ENCODE measurements at places on chromosomes 11 and 22.

- no peak overlapping the region for H3K4me3 ChIP-seq
- no peaks in the 10 kb centered on the region for H3K27me3 ChIP-seq
- no peak for DNase-seq
- no peak overlapping the region for H3K27ac ChIP-seq
Measured at GRCh38 chr11:5092821-5093585, 23.6 kb downstream of the OR52E1 start.

DNA sequence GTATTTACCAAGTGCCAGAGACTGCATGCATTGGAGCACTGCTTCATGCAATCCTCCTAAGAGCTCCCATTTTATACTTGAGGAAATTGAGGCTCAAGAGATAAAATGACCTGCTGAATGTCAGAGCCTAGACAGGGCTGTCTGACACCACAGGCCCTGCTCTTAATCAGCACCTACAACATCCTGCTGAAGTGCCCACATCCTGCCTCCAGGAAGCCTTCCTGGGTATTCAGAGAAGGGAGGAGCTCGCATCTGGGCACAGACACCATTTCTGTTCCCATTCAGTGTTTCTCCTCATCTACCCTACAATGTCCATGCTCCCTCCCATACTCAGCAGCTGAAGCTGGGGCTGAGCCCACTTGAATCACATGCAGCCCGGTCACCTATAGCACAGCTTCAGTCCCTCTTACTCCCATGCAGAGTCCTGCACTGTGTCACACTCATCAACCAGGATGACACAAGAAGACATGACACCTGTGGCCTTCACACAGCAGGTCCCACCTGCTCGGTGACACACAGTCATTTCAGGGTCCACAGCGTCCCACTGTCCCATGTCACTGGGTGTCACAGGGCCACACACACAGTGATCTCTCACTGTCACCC lies 53.1 kb downstream of the PDE2A start:
- peaks cover 13% of the 10 kb centered on the region for H3K4me1 ChIP-seq
- H3K27me3 ChIP-seq = no peaks in the 10 kb centered on the region
- no peaks in the 10 kb centered on the region for H3K36me3 ChIP-seq
- no peak overlapping the region for H3K27ac ChIP-seq
- DNase-seq = peak; percentile 50
- H3K4me3 ChIP-seq = no peak overlapping the region

DNA sequence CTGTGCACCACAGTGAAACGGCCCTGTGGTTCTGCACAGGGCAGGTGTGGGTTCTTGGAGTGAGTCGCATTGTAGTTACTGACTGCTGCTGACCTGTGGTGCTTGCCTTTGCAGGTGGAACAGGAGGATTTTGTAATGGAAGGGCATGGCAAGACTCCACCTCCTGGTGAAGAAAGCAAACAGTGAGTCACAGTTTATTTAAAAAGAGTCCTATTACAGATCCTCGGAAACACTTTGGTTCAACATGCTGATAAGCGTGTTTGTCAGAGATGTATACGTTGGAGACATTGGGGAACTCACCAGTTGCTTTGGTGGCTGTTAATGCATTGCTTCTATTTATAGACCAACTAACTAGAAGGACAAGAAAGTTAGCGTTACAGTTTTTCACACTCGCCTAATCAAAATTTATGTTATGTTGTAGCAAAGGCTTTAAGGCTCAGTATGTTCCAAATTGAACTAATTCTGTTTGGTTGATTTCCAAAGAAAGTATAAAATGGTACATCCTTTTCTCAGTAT lies 21.7 kb upstream of the TNRC6B start:
- H3K4me3 ChIP-seq = no peak overlapping the region
- peaks cover 13% of the 10 kb centered on the region for H3K4me1 ChIP-seq
- DNase-seq = peak; percentile 40
- peak overlapping the region; percentile 33 for H3K27ac ChIP-seq

DNA sequence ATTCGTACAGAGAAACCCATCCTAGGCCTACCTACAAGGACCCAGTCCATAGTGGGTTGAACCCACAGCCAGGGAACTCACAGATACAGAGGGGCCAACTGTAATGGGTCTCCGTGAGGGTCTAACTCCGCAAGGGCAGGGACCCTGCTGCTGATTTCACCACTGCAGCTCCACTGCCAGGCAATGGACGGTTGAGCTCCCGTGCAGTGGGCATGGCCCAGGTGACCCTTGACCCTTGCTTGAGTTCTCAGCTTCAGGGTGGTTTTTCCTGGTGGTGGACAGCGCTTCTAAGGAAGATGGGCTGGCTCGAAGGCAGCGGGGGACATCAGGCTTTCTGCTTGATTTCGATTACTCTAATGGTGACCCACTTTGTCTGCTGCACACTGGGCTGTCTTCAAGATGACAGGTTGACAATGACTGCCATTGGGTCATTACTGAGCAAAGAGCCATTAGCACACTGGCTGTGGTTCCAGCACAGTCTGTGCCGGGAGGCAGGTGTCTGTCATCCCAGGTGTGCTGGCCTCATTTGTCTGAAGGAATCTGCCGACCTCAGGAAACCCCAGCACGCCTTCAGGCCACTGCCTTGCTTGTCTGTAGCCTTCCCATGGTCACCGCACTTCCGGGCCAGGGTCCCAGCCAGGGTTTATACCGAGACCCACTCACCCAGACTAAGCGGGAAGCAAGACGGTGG lies 3.7 kb upstream of the GAL start:
- no peak overlapping the region for H3K4me3 ChIP-seq
- H3K27ac ChIP-seq = no peak overlapping the region
- peaks cover 25% of the 10 kb centered on the region for H3K27me3 ChIP-seq
- no peaks in the 10 kb centered on the region for H3K36me3 ChIP-seq
- no peaks in the 10 kb centered on the region for H3K4me1 ChIP-seq
- no peak for DNase-seq

GRCh38 chr11:46471943-46472661 lies 80.5 kb upstream of the CHRM4 start:
- no peak overlapping the region for H3K27ac ChIP-seq
- no peak overlapping the region for H3K4me3 ChIP-seq
- DNase-seq = no peak
- peaks cover 5% of the 10 kb centered on the region for H3K36me3 ChIP-seq
- peaks cover 37% of the 10 kb centered on the region for H3K4me1 ChIP-seq

DNA sequence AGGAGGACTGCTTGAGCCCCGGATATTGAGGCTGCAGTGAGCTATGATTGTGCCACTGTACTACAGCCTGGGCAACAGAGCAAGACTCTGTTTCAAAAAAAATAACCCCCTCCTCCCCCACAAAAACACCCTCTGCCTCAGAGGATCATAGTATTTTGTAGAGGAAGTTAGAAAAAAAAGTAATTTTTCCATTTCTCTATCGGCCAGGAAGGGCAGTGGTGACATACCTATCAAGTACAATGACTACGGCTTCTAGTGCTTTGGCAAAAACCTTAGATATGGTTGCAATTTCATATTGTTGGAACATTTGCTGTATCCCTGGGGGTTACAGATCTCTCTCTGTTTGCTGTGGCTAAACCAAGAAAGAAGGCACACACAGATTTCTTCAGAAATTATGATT lies 28.9 kb downstream of the C2CD3 start:
- H3K4me1 ChIP-seq = peaks cover 2% of the 10 kb centered on the region
- no peak overlapping the region for H3K4me3 ChIP-seq
- H3K27ac ChIP-seq = no peak overlapping the region
- H3K27me3 ChIP-seq = no peaks in the 10 kb centered on the region
- no peak for DNase-seq
- H3K36me3 ChIP-seq = peaks cover 18% of the 10 kb centered on the region

- DNase-seq = no peak
- H3K36me3 ChIP-seq = no peaks in the 10 kb centered on the region
- no peak overlapping the region for H3K27ac ChIP-seq
- peaks cover 3% of the 10 kb centered on the region for H3K27me3 ChIP-seq
Measured at GRCh38 chr11:126816645-126817044, 183.9 kb downstream of the KIRREL3 start.

DNA sequence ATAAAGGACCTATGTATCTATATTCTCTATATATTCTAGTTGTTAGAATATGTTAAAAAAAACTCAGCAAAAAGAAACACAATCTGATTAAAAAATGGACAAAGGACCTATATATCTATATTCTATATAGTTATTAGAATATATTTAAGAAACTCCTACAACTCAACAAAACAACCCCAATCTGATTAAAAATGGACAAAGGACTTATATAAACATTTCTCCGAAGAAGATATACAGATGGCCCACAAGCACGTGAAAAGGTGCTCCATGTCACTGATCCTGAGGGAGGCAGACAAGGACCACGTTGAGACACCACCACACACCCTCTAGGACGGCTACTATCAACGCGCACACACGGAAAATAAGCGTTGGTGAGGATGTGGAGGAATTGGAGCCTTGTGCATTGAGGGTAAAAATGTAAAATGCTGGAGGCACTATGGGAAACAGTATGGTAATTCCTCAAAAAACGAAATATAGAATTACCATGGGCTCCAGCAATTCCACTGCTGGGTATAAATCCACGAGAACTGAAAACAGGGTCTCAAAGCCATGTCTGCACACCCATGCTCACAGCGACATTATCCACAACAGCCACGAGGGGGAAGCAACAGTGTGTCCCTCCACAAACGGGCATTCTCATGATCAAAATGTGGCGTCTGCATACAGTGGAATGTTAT lies 22.7 kb downstream of the YPEL1 start:
- H3K36me3 ChIP-seq = no peaks in the 10 kb centered on the region
- H3K27me3 ChIP-seq = no peaks in the 10 kb centered on the region
- peaks cover 8% of the 10 kb centered on the region for H3K4me1 ChIP-seq
- H3K27ac ChIP-seq = no peak overlapping the region

DNA sequence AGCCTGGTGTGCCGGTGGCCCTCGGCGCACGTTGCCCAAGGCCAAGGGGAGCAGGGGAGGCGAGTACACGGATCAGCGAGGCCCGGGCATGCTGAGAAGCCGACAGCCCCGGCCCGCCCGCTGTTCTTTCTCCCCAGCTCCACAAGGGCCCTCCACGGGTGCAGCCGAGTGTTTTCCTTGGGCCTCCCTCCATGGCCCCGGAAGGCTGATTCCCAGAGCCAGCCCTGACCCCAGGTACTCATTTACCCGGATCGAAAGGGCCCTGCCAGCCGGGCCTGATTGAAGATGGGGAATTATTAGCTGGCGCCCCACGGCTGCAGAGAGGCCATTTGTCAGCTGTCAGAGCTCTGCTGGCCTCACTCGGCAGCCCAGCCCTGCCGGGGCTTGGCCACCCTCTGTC lies 53.1 kb downstream of the WNT7B start:
- H3K4me1 ChIP-seq = no peaks in the 10 kb centered on the region
- H3K27me3 ChIP-seq = no peaks in the 10 kb centered on the region
- no peak for DNase-seq
- no peak overlapping the region for H3K27ac ChIP-seq
- H3K4me3 ChIP-seq = no peak overlapping the region

DNA sequence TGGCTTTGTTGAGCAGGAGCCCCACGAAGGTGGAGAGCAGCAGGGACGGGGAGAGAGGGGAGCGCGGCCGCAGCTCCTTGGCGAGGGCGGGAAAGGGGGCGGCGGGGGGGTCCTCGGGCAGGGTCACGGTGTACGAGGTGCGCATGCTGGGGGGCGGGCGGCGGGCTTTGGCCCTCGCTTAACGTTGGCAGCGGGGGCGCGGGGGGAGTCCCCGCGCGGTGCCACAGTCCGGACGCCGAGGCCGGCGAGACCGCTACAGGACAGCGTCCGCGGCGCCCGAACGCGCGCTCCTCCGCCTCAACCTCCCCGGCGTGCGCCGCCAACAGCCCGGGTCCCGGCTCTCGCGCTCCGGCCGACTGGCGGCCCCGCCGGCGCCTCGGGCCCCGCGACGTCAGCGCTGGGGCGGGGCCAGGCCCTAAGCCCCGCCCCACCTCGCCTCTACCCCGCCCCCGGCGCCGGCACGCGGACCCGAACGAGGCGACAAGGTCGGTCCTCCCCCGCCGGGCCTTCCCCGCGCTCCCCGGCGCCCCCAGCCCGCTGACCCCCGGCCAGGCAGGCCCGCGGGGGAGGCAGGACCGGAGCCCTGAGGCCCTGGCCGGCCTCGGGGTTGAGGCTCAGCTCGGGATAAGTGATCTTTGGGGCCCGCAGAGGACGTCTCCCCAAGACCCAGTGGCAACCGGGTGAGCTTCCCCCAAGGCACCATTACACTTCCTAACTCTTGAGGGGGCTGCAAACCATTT lies 17.5 kb downstream of the USP2 start:
- peaks cover 48% of the 10 kb centered on the region for H3K27me3 ChIP-seq
- no peaks in the 10 kb centered on the region for H3K36me3 ChIP-seq
- peak; percentile 64 for DNase-seq
- H3K27ac ChIP-seq = no peak overlapping the region

DNA sequence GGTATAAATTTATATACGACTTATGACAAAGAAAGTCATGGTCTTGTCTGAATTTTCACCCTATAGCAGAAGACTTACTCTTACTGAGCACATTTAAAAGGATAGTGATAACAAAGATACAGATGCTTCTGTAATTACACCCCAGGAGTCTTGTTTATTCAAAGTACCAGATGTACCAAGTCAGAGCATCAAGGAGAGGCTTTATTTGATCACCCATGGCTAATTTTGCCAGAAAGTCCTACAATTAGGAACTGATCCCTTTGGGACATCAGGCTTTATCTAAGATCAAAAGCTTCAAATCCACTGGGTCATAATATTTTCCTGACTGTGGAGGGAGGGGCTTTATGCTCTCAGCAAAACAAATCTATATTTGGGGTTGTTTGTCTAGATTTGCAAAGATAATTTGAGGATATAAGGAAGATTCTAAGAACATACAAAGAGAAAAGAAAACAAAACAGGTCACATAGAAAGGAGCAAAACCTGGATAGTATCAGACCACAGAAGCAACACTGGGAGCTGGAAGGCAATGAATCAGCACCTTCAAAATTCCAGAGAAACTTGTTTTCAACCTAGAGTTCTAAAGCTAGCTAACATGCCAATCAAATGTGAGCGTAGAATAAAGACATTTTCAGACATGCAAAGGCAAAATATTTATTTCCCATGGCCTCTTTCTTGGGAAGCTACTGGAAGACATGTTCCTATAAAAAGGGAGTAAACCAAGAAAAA lies 124.8 kb upstream of the CSNK2A3 start:
- no peak for DNase-seq
- H3K36me3 ChIP-seq = no peaks in the 10 kb centered on the region
- H3K4me1 ChIP-seq = no peaks in the 10 kb centered on the region
- H3K27ac ChIP-seq = no peak overlapping the region
- no peak overlapping the region for H3K4me3 ChIP-seq

GRCh38 chr11:69205743-69206612 lies 50.2 kb downstream of the SMIM38 start:
- no peaks in the 10 kb centered on the region for H3K36me3 ChIP-seq
- H3K27me3 ChIP-seq = no peaks in the 10 kb centered on the region
- H3K27ac ChIP-seq = no peak overlapping the region
- no peaks in the 10 kb centered on the region for H3K4me1 ChIP-seq
- DNase-seq = no peak
- H3K4me3 ChIP-seq = no peak overlapping the region

Data from activated CD4-positive, alpha-beta memory T cell treated with anti-CD3 and anti-CD28 coated beads for 36 hours (primary cell).